ENCODE measurements at places on chromosomes 11 and 22. TPM values are rescaled to one million over a fixed set of nuclear protein-coding genes. Genes with fewer than 3 reads are reported as not detected.

The PITPNB gene
- polyA plus RNA-seq = 65.3 TPM

DNA sequence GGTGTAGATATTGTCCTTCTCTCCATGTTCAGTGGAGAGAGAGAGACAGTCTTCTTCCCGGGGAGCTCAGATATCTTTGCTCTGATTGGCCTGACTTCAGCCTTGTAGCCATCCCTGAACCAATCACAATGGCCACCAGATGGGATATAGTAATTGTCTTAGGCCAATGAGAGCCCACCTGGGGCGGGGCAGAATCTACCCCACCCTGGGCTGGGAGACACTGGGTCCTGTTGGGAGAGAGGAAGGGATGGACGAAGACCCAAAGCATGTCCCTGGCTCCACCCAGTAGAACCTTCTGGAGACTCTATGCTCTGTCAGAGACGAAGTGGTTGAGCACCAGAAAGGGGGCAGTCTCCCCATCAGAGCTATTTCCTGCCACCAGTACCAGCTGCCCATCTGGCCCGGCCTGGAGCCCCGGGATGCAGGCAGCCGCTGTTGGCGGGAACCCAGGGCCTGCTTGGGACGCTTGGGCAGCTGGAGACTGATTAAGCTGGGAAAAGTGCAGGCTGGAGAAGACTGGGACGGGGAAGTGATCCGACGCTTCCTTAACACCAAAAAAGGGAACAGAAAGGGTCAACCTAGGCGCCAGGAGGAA is 31.6 kb upstream of the CBX7 start:
- no peaks in the 10 kb centered on the region for H3K27me3 ChIP-seq
- no peak overlapping the region for H3K4me3 ChIP-seq

The OR6A2 gene
- polyA plus RNA-seq = not detected

The WNT11 gene
- 13.1 TPM for polyA plus RNA-seq

DNA sequence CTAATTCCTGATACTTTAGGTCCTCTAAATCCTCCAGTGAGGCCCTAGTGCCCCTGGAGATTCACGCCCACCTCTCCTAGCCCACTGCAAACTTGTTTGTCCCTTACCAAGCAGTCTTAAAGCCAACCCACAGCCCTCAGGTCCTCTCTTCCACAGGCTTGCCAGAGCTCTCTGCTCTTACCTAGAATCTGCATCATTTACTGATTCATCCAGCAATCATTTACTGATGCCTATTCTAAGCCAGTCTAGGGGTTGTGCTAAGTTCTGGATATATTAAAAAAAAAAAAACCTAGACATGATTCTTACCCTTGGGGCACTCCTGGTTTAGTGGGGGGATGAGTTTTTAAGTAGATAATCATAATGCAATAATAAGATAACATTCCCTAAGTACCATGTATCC is 43.0 kb upstream of the PLET1 start:
- no peak overlapping the region for H3K4me3 ChIP-seq
- H3K27ac ChIP-seq = no peak overlapping the region
- H3K4me1 ChIP-seq = peaks cover 9% of the 10 kb centered on the region
- H3K27me3 ChIP-seq = no peaks in the 10 kb centered on the region

The SLN gene
- polyA plus RNA-seq = 56.5 TPM

DNA sequence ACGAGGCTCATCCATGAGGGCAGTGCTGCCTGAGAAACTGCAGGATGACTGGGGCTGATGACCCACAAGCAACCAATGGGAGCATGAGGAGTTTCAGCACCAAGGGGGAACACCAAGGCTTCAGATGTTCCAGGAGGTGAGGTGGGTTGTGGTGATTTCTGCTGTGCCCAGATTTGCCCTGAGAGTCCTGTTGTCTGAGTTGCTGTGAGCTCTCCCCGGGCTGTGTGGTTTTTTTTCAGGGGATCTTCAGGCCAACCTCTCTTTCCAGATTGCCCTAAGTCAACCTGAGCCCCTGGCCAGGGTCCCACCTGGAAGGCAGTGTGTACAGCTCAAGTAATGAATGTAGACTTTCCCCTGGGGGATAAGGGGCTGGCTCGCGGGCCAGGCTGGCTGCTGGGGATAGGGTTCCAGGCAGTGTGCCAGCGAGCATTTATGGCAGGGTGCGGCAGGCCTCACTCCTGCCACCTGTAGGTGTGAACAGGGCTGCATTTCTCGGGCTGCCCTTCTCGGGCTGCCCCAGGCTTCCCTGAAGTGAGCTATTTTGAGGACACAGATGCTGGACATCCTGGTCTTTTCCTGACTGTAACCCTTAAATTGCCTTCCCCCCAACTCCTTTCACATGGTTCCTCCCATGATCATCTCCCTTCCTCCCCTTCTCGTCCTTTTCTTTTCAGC is 9.8 kb downstream of the SLC22A6 start:
- no peak overlapping the region for H3K4me3 ChIP-seq
- peak; percentile 73 for DNase-seq
- peaks cover 5% of the 10 kb centered on the region for H3K4me1 ChIP-seq
- no peak overlapping the region for H3K27ac ChIP-seq
- H3K36me3 ChIP-seq = no peaks in the 10 kb centered on the region
- no peaks in the 10 kb centered on the region for H3K27me3 ChIP-seq

GRCh38 chr11:68956142-68956541 is 24.6 kb downstream of the MRGPRD start:
- no peak for DNase-seq
- H3K27me3 ChIP-seq = no peaks in the 10 kb centered on the region
- no peak overlapping the region for H3K4me3 ChIP-seq
- H3K4me1 ChIP-seq = no peaks in the 10 kb centered on the region
- H3K27ac ChIP-seq = no peak overlapping the region
- H3K36me3 ChIP-seq = no peaks in the 10 kb centered on the region

The MIOX gene
- polyA plus RNA-seq = not detected

DNA sequence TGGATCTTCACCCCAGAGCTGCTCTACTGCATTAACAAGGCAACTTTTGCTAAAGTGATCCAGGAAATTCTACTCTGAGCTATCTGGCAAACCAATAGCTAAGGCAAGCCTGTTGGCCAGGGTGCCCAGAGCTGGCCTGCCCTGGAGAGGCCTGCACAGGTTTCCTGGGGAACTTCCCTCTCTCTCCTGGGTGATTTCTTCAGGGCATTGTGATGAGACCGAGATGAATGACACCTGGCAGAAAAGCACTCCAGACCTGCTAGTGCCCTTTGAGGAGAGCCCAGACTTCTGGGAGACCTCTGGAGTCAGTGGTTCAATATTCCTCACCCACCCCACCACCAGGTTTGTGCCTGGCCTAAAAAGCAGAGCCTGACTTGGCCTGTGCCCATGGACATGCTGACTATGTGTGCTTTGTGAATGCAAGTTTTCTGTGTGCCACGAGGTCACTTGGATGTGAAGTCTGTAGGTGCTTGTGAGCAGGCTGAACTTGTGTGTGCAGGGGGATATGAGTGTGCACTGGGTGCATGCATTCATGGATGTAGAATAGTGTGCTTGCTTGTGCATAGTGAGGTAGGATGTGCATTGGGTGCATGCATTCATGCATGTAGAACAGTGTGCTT is 4.4 kb upstream of the APLNR start:
- no peak overlapping the region for H3K4me3 ChIP-seq
- no peaks in the 10 kb centered on the region for H3K36me3 ChIP-seq
- H3K4me1 ChIP-seq = no peaks in the 10 kb centered on the region
- no peaks in the 10 kb centered on the region for H3K27me3 ChIP-seq

Measured in hepatocyte (in vitro differentiated cells).